Activated gamma-delta T cell (primary cell): ENCODE measurements at places on chromosomes 11 and 22.

DNA sequence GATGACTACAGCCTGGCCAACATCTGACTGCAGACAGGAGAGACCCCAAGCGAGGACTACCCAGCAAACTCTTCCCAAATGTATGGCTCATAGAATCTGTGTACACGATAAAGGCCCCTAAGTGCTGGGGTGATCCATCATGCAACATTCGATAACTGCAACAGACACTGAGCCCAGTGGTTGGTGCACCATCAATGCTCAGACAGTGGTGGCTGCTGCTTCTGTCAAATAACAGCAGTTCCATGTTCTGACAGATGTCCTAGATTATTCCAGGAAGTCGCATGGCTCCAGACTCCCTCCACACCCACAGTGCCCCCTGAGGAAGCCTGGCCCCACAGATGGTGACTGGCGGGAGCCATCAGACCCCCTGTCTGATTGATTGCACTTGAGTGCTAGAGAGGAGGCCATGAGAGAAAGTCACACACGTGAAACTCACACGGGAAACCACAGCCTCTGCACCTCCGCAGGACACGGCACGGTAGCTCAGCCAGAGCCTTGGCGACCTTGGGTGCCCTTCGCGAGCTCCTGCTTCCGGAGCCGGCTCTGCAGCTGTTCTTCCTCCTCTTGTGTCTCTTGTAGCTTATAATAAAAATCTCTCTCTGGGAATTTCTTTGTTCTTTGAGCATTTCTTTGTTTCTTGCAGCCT, 1155.9 kb downstream of the TBC1D22A start:
- peak; percentile 39 for DNase-seq

DNA sequence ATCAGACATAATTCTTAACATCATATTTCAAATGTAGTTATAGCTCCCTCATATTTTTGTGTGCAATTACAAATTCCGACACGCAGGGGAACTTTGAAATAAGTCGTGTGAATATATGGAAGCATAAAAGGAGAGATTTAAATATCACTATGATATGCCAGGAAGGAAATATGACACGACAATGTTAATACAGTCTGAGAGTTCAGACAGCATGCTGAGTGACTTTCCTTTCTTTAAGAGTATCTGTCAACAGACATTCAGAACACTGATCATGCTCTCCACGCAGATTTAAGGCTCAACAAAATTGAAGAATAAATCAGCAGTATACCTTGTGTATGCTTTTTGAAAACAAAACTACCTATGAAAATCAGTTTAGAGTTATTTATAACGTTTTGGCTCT, 232.6 kb upstream of the CARD18 start:
- DNase-seq = no peak

- no peak for DNase-seq
Observed at GRCh38 chr22:20957102-20957682, 9.9 kb upstream of the AIFM3 start.

DNA sequence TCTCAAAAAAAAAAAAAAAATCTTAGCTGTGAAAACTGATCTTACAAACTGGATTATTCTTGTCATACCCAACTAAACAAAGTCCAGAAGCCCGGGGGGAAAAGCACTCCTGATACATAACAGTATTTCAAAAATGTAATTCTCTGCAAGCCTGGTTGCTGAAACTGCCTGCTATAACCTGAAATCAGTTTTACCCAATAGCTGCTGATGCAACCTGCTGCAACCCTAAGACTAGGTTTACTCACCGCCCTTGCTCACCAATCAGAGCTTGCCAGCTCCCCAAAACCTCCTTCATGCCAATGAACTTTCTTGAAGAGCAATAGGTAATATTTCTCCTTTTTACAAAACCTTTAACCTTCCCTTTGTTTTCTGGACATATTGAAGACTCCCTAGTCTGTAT, 12.4 kb downstream of the FGF19 start:
- DNase-seq = no peak

GRCh38 chr22:47854251-47854650, 1091.8 kb downstream of the TBC1D22A start:
- DNase-seq = no peak

- no peak for DNase-seq
Observed at GRCh38 chr11:61764606-61765260, 12.3 kb downstream of the MYRF start.

GRCh38 chr22:46033256-46034200, 56.6 kb upstream of the WNT7B start:
- no peak for DNase-seq

DNA sequence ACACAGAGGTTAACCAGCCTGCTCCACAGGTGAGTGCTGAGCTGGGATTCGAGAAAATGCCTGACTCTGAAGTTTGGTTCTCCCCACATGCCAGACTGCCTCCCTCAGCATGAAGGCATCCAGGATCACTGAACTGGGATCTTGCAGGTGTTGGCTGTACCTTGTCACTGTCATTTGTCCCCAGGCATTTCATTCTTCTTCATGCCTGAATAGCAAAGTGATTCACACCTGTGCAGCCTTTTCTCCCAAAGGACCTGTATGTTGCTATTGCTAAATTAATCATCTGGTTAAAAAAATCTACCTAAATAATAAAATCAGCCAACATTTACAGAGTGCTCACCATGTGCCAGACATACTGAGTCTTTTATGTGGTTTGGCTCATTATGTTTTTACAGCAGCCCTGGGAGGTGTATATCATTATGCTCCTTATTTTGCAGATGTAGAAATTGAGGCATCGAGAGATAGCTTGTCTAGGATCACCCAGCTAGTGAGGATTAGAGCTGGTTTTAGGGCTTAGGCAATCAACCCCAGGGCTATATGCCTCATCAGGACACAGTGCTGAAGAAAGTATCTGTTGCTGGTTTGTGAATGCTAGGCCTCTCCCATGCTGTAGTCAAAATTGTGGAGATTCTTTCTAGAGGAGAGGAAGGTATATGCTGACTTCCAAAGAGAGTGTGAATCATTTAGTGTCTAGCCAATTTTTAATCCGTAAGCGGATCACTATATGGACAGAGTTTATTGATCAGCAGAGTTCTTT, 204.4 kb downstream of the HIPK3 start:
- DNase-seq = no peak

GRCh38 chr11:125105926-125106325, 5.5 kb downstream of the TMEM218 start:
- DNase-seq = no peak

GRCh38 chr22:39925909-39926679, 25.2 kb downstream of the GRAP2 start:
- DNase-seq = no peak

DNA sequence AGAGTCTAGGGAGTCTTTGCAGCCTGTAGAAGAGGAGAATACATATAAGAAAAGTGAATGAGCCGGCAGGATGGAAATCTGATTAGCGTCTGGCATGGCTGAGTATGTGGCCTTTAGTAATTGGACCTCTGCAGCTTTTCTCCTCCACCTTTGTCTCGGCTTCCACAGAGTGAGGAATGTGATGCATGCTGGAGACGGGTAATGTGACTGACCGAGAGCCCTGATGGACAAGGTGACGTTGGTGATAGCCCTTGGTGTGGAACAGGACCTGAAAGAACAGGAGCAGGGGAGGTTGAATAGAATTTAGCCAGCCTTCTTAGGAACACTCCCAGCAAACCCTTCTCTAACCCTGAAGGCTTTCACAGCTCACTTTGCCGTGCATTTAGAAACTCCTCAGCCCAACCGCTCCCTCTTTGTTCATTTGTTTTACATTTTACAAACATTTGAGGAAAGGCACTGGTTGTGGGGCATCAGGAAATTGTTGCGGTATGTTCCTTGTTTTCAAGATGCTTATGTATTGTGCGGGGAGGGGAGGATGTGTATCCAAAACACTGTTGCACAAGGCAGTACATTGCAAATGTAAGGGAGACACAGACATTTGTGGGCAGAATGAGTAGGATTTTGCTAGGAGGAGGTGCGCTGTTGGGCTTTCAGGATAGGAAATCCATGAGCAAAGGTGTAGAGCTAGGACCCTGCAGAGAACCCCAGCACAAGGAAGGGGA, 6.9 kb downstream of the GTPBP1 start:
- no peak for DNase-seq
